ENCODE measurements at places on chromosomes 3 and 15. TPM values are rescaled to one million over a fixed set of nuclear protein-coding genes. Genes with fewer than 3 reads are reported as not detected.

DNA sequence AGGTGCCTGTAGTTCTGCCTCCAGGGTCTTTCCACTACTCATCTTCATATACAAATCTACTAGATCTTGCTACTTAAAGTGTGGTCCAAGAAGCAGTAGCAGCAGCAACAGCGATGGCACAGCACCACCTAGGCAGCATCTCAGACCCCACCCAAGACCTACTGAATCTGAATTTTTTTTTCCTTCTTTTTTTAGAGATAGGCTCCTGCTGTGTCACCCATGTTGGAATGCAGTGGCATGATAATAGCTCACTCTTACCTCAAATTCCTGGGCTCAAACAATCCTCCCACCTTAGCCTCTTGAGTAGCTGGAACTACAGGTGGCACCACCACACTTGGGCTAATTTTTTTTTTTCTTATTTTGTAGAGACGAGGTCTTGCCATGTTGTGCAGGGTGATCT is 346.7 kb upstream of the TGFBR2 start:
- DNase-seq = no peak

GRCh38 chr3:46536758-46537157 is 29.3 kb downstream of the LRRC2 start:
- no peak for DNase-seq

- no peak for DNase-seq
Observed at GRCh38 chr3:153448151-153448829, 286.3 kb downstream of the RAP2B start.

DNA sequence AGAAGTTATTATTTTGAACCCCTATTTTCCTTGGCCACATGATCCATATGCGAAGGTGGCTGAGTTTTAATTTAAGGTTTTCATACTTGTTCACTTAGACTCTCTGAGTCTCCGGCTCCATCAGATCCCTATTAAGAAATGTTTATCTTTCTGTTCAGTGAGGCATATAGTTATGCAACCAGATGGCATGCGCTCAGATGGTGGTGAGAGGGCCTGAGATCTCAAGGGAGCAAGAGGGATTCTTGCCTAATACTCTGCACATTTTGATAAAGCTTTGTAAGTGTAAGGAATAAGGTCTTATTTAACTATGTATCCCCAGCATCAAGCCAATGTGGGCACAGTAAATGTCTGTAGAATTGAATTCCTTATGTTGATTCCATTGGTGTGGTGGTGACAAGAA is 78.9 kb upstream of the DPH6 start:
- DNase-seq = no peak

DNA sequence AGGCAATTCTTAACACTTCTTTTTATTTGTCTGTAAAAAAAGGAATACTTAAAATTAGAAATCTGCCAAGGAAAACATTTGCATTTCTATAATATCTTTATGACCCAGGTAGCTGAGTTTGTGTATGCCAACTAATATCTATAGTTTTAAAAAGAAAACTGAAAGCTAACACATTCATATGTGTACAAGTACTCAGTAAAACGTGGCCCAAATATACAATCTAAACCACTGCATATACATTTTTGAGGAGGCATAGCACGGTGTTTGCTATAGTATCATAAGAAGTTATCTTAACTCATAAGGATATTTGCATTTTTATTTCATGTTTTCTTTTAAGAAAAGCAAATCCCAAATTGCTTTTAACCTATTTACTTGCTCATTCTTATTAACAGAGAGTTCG is 172.7 kb downstream of the ZBTB20 start:
- DNase-seq = no peak

Gene FILIP1L
- not detected for polyA plus RNA-seq

Gene GRAMD1C
- polyA plus RNA-seq = 7.4 TPM

- DNase-seq = no peak
Observed at GRCh38 chr3:16719426-16719825, 114.2 kb upstream of the DAZL start.

GRCh38 chr15:33678602-33679001 is 289.7 kb upstream of the CHRM5 start:
- no peak for DNase-seq

DNA sequence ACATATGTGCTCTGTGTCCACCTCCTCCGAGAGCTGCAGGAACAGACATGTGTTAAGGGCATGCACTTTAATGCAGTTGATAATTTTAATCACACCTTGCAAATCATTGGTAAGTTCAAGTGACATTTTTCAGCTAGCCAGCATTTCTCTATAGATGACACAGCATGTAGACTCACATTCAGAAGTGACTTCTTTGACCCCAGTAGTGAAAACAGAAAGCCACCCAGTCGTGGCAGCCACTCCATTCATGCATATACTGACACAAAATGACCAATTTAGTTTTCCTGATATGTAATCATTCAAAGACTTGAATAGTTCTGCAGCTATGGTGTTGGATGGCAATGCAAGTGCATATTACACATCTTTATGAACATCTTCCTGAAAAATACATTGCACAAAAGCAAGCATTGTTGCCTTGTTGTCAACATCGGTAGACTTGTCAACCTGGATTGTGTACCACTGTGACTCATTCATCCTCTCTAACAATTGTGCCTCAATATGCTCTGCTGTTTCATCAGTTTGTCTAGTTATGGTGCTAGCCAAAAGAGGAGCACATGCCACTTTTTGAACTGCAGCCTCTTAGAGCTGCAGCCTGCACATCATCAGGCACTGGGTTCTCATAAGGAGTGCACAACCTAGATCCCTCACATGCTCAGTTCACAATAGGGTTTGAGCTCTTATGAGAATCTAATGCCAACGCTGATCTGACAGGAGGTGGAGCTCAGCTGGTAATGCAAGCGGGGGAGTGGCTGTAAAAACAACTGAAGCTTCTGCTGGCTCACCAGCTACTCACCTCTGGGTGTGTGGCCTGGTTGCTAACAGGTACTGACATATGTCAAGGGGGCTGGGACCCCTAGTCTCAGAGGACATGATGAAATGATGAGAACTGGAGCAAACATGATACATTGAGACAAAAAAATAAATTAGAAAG is 622.0 kb downstream of the PYDC2 start:
- no peak for DNase-seq

Gene SLC22A14
- polyA plus RNA-seq = not detected

- DNase-seq = no peak
Observed at GRCh38 chr15:96049323-96049722, 281.2 kb upstream of the NR2F2 start.

- DNase-seq = no peak
Observed at GRCh38 chr15:29403772-29404171, 134.2 kb upstream of the NSMCE3 start.

- DNase-seq = no peak
Observed at GRCh38 chr3:53464424-53464823, 30.0 kb upstream of the CACNA1D start.

DNA sequence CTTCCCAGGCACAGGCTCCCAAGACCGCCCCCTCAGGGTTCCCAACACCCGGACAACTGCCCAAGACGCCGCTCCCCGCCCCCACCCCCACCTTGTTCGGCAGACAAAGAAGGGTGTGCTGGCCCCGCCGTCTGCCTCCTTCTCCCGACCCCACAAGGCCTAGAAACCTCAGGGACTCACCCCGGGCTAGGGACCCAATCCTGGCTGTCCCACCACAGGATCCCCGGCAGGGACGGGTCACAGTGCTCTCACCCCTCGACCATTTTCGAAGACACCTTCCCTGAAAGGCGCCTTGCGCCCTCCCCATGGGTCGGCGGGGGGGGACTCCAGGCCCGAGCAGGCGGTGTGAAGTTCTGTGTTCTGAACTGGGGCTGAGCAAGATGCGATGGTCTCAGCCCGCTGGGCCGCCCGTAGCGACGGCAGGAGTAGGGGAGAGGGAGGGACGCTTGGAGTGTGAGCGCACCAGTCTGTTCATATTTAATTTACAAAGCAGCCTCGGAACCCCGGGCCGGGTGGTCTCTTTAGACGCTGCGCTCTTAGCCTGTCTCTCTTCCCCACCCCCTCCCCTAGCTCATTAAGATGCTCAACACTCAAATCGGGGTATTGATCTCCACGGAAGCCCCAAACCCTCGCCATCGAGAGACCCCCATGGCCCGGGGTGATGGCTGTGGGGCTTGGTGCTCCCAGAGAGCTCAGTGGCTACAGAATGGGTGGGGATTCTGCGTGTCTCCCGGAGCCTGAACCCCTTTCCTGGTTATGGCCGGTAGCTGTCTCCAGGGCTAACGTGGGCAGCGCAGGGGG is 1.4 kb upstream of the ISLR2 start:
- no peak for DNase-seq

- DNase-seq = no peak
Observed at GRCh38 chr15:73802431-73803041, 49.4 kb upstream of the INSYN1 start.

- no peak for DNase-seq
Observed at GRCh38 chr3:36964817-36965216, 20.0 kb upstream of the TRANK1 start.

Gene ETV5
- 0.96 TPM for polyA plus RNA-seq

DNA sequence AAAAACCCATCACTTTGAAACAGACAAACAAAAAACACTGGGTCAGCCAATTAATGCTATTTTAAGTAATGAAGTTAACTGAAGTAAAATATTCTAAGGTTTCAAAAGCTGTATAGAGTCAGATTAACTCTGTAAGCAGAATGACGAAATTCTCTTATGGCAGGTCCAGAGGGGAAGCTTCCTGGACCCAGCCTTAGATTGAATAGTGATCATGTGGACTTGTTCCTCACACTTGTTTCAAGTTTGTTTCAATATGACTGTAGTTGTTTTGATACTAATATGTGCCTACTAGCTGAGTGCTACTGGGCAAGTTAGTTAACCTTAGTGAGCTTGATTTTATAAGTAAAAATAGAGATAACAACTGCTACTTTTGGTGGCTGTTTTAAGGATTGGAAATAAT is 32.6 kb downstream of the PLS1 start:
- DNase-seq = no peak

GRCh38 chr3:138463724-138464490 is 29.5 kb downstream of the ESYT3 start:
- DNase-seq = no peak

Gene CILP
- polyA plus RNA-seq = not detected

DNA sequence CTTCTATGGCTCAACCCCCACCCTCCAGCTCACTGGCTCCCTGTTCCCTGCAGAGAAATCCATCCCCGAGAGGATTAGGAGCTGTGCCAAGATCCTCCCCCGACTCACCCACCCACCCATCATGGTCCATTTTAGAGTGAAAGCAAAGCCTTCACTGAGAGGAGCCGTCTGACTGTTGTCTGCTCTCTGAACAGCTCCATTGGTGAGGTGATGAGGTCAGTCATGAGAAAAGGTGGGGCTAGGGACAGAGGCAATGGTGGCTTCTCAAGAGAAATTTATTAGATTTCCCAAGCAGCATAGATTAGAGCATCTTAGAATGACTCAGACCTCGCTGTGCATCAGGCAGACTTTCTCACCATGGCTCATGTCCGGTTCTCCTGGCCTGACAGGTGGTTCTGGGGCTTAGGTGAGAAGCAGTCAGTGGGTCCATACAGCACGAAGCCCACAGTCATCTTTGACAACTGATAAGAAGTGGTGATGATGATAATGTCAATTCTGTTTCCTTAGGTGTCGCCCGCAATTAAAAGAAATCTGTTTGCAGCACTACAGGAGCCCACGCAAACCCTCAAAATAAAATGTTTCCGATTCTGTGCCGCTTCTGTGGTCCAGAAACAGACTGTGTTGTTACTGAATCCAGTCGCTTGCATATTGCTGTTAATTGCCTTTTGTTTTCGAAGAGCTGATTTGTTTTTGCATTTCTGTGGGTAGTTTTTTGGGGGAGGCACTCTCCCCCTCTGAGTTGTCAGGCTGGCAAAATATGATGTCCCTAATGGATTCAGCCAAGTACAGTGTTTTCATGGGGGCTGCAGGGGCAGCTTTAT is 24.8 kb upstream of the RHO start:
- DNase-seq = no peak

Gene CCRL2
- polyA plus RNA-seq = 1.2 TPM

- DNase-seq = no peak
Observed at GRCh38 chr3:171896316-171896715, 53.2 kb downstream of the TMEM212 start.

Gene C3orf38
- polyA plus RNA-seq = 41.3 TPM

DNA sequence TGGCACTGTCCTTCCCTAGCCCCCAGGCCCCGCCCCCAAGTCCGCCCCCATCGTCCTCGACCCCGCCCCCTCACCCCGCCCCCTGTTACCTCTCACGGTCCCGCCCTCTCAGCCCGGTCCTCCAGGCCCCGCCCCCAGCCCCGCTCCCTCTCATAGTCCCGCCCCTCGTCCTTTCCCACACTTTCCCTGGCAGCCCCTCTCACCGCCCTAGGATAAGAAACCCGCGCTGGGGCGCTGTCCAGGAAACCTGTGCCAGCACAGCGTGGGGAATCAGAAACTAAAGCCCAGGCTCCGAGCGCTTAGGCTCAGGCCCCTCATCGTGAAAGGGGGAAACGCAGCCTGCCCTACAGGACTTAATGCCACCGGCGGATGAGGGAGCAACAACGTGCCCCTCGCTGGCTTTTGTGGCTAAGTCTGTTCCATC is 20.9 kb downstream of the TRPM1 start:
- DNase-seq = peak; percentile 55

DNA sequence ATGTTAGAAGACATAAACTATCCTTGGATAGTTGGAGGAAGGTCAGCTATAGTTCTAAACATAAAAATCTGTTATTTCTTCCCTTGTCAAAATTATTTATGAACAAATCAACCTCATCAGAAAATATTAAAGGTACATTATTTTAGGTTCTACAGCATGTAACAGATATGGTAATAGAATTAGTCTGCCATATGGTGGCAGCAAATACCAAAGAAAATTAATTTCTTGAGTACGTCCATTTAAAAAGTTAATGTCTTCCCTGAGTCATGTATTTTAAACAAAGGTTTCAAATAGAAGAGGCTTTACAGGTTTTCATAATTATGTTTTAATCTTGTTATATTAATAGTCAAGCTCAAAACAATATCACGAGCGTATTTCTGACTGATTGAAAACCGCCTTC is 17.9 kb upstream of the ANKRD28 start:
- no peak for DNase-seq

- DNase-seq = no peak
Observed at GRCh38 chr3:157136647-157137387, 23.1 kb downstream of the CCNL1 start.

- no peak for DNase-seq
Observed at GRCh38 chr15:99604865-99605264, 39.1 kb downstream of the MEF2A start.

Gene KLHL6
- polyA plus RNA-seq = 22.1 TPM

DNA sequence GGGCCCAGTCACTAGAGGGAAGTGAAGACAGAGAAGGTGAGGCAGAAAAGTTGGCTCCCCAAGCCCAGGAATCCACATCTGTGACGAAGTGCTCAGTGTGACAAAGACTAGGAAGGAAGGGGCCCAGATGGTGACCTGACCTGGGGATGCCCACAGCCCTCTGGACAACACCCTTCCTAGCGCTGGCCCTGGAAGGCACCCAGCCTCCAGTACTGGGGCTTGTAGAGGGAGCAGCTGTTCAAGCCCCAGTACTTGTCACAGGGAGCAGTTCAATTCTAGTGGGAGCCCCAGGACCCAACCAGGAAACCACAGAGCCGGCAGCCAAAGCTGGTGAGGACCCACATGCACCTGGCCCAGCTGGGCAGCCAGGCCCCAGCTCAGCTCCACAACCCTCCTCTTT is 190.8 kb downstream of the XXYLT1 start:
- no peak for DNase-seq

Gene TRAT1
- polyA plus RNA-seq = 0.32 TPM

All from naive B cell (primary cell).